ENCODE measurements at places on chromosomes 1 and 21.

DNA sequence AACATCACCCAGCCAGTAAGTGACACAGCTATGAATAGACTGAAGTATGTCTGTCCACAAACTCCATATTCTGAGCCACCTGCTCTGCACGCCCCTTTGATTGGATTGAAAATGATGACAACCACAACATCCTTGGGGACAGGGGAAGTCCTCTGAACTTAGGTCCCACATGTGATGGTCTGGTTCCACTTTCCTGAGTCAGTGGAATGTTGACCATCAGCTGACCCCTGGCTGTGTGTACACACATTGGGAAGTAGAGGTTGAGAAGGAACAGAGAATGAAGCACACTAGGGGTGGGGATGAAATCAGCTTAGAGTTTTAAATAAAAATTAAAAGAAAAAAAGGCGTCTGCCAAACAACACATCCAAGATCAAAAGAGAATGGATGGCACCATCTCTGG is 8.0 kb upstream of the DISP3 start:
- no peak for DNase-seq

DNA sequence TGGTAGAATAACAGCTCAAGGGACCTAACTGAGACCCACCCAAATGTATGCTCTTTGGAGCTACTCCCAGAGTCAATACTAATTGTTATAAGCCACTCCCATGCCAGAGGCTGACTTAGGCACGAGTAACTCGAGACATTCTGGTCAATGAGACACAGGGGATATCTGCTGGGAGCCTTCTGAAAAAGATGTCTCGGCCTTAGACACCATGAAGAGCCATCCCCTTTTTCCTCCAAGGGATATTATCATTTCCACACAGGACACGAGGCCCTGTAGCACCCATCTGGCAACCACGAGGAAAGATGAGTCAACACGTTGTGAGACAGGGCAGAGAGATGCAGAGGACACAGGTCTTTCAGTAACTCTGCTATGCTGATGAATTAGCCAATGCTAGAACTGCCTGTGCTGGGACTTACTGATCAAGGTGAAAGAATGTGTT is 30.7 kb downstream of the ITPKB start:
- no peak for DNase-seq

DNA sequence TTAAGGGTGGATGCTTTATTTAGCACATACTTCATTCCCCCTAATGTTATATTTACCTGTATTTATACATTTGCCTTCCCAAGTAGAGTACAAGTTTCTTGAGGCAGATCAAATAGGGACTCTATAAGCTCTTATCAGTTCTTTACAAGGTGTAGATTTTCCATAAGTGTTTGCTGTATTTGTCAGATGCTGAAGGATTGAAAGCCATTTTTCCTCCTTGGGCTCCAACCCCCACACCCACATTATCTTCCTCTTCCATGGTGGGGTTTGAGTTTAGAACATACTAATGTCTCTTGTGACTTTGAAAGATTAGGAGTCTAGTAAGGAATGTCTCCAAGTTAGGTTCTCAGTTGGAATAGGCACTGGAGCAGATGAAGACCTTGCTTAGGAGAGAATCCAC is 2.4 kb upstream of the CHI3L2 start:
- no peak for DNase-seq

- no peak for DNase-seq
Measured at GRCh38 chr21:38470755-38471154, 27.5 kb downstream of the ERG start.

GRCh38 chr1:99365545-99365944 is 101.3 kb downstream of the PLPPR4 start:
- DNase-seq, result no peak

- no peak for DNase-seq
Measured at GRCh38 chr1:3009021-3009420, 12.2 kb upstream of the ACTRT2 start.

DNA sequence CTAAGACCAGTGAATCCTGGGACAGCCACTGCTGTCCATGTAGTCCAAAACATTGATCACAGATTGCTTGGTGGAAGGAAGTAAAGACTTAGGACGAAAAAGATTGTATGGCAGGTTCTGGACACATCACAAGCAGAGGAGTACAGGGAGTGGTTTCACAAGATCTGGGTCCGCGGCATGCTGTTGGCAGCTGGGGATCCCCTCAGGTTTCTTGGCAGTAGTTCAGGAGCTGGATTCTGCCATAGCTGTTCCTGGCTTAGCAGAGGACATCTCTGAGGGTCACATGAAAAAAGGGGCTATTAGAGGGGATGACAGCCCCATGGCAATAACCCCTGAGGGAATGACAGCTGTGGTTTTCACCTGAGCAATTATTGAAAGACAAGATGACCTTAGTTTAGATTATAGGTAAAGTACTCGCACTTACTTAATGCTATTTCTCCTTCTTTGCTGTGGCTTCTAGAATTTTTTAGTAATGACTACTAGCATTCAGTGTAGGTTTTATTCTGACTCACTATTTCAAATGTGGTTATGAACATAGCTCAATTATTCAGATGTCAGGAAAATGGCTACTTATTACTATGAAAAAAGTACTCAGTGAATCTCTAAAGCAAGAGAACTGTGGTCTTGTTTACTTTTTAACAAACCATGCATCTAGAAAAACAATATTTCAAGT is 8.2 kb downstream of the KRTAP27-1 start:
- DNase-seq, result no peak

- DNase-seq, result no peak
Measured at GRCh38 chr21:43884861-43885417, 19.9 kb downstream of the AGPAT3 start.

- no peak for DNase-seq
Measured at GRCh38 chr1:234720709-234721441, 110.9 kb upstream of the IRF2BP2 start.

- no peak for DNase-seq
Measured at GRCh38 chr1:31677949-31678348, 25.9 kb downstream of the COL16A1 start.

- peak; percentile 17 for DNase-seq
Measured at GRCh38 chr1:112803906-112804762, 89.0 kb upstream of the PPM1J start.

GRCh38 chr1:36706416-36706815 is 223.7 kb upstream of the CSF3R start:
- no peak for DNase-seq

- no peak for DNase-seq
Measured at GRCh38 chr1:218462116-218462515, 117.0 kb downstream of the TGFB2 start.

DNA sequence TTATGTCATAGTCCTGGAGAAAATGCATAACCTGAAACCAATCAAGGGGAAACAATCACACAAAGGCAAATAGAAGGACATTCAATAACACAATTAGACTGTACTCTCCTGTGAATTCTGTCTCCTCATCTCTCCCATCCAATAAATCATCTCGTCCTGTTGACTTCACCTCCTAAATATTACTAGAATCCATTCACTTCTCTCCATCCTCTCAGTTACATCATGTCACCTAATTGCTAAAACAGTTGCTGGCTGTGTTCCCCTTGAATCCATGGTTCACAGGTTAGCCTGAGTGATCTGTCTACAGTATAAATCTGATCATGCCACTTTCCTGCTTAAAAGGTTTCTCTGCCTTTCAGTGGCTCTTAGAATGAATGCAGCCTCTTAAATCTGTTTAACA is 220.2 kb downstream of the TGFB2 start:
- no peak for DNase-seq

DNA sequence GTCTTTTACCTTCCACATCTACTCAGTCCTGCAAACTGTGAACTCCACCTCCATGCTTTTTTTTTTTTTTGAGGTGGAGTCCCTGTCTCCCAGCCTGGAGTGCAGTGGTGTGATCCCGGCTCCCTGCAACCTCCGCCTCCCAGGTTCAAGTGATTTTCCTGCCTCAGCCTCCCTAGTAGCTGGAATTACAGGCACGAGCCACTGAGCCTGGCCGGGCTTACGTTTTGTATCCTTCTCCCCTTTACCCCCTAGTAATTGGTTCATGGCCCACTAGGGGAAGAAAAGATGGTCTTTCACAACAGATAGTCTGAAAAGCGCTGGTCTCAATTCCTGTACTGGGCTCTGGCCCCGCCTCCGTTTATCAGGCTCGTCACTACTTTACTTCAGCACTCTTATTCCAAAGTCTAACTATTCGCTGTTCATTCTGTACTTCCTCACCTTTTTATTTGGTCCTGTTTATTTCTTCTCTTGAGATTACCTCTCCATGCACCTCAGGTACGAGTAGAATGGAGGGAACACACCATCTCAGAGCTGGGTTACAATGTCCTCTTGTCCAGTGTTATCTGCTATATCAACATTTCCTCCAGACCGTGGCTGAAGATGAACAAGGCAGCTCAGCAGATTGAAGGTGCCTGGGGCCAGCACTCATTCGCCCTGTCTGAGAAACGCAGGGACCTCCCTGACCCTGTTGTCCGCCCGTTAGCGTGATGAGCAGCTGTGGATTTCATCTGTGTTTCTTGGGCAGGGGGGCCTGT is 16.2 kb downstream of the CNST start:
- DNase-seq, result no peak

DNA sequence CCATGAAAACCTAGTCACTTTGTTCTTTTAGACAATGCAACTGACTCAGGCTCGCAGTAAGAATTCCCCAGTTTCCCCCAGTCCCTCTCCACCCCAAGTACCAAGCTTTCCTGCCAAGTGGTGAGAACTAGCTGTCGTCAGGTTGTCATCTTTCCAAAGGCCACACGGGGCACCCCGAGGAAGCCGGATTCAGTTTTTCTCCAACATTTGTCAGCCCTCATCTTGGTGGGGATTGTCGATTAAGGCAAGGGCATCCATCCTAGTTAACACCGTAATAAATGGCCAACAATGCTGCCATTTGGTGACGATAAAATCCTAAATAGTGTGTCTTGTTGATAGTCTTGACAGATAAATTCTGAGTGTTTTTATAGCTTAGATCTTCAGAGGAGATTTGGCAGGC is 55.9 kb upstream of the PROX1 start:
- DNase-seq, result no peak

- no peak for DNase-seq
Measured at GRCh38 chr1:6996371-6996770, 211.1 kb downstream of the CAMTA1 start.

DNA sequence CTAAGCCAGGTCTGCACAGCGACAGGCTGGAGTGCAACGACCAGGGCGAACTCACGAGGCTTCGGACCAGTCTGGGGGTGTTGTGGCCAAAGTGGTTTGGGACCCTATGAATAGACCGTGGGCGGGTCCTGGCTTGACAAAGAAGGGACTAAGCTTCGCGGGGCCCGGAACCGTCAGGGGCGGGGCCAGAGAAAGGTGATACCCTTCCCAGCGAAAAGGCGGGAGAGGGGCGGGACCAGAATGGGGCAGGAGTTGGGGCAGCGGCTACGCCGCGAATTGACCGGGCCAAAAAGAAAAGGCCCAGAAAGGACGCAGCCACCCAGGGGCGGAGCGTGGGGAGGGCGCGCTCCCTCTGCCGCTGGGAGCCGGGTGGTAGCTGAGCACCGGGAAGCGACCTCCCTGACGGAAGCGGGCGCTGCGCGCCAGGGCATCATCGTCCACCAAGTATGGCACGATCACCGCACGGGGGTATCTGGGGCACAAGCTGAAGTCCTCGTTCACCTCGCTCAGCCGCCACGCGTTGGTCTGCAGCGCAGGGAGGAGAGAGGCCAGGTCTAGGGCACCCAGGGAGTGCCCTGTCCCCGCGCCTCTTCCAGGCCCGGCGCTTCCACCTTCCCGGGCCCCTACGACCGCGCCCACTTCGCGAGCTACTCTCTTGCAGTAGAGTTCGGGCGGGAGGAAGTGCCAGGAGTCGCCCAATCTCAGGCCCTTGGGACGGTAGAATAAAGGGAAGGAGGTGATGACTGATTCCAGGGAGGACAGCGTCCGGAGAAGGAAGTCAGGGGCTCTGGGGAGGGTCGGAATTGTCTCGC is 6.7 kb upstream of the FAM167B start:
- DNase-seq, result no peak

GRCh38 chr1:72202761-72203160 is 79.6 kb downstream of the NEGR1 start:
- DNase-seq, result no peak

GRCh38 chr1:19179597-19180264 is 30.3 kb downstream of the UBR4 start:
- DNase-seq, result no peak

DNA sequence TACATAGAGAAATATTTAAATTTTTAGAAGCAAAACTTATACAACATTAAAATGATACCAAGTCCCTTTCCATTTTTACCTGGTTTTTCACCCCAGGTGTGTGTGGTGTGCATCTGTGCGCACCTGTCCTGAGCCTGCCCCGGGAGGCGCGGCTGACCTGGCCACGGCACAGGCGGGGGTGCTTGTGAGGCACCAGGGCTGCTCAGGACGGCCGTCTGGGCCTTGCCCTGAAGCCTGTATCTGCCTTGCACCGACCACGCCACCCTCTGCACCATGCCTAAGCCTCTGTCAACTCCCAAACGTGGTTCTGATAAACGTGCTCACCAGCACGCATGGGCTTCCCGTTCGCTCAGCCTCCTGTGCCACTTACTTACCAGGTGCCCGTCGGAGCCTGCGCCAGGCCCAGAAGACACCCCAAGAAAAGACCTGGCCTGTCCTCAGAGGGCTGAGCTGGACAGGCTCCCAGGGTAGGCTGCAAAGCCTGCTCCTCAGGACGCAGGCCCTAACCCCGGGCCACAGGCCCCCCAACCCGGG is 20.9 kb downstream of the PANK4 start:
- DNase-seq, result no peak

DNA sequence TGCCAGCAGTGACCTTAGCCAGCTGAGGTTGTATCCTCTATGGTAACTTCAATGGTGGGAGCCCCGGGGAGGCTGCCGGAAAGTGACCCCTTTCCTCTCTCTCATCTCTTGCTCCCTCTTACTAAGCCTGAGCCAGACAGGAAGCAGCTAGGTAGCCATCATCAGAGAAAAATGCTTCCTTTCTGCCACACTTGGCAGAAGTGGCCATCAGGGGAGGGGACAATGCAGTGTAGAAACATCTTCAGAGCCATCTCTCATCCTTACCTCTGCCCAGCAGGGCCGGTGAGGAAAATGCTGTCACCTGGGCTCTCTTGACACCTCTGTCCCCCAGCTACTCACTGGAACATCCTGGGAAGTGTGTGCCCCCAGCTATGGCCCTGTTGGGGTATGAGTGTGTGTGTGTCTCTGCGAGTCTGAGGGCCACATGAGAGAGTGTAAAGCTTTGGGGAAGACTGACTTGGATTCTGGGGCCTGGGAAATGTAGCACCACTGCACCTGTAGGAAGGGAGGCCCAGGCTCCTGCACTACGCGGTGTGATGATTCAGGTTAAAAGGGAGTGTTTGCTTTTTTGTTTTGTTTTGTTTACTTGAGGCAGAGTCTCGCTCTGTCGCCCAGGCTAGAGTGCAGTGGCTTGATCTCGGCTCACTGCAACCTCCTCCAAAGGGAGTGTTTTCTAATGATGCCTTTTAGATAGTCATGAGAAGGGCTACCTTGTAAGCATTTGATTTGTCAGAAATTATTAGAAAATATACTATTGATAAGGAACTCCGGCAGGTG is 48.7 kb upstream of the CNTN2 start:
- DNase-seq, result no peak

DNA sequence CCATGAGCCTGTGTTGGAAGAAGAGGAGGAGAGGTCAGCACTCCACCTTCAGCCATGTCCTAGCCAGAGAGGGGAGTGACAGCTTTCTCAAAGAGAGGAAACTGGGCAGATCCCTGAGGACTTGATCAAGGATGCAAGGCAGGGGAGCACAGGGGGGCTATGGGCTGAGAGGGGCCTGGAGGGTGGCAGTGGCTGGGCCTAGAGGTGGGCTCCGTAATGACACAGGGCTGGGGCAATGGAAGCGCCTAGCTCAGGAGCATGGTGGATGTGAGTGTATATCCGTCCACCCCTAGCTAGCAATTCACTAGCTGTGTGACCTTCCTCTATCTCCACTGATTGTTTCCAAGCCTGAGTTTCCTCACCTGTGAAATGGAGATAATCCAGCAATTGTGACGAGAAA is 32.6 kb downstream of the NEK2 start:
- DNase-seq, result no peak

- DNase-seq, result no peak
Measured at GRCh38 chr1:26539722-26540121, 10.2 kb downstream of the RPS6KA1 start.
